Stimulated activated memory B cell treated with anti-CD40 and anti-IgM and Interleukin-4, amounts not matched to agents 10 μg/mL and 1 μg/mL and 100 μg/mL, for 72 hours (primary cell): ENCODE measurements at places on chromosomes 7 and 10.

- ATAC-seq, result no peak
These were observed 768.6 kb downstream of the CNTNAP2 start for GRCh38 chr7:146885231-146885630.

GRCh38 chr10:119933179-119933578, 40.6 kb downstream of the SEC23IP start:
- no peak for ATAC-seq

DNA sequence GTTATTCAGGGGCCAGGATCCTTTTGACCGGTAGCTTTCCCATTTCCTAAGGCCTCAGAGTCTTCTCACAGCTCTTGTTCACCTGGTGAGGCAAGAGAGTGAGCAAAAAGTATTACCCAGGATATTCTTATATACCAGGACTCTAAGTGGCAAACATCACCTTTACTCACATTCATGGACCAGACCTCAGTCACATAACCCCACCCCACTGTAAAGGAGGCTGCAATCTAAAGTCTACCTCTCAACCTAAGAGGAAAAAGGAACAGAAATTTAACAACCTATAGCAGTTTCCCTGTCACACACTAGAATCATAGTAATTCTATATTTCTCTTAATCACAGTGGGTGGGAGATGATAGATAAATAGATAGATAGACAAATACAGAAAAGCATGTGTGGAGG, 176.0 kb upstream of the PTPRZ1 start:
- no peak for ATAC-seq

- no peak for ATAC-seq
These were observed 59.7 kb downstream of the HIP1 start for GRCh38 chr7:75679060-75679459.

GRCh38 chr10:90437452-90437851, 420.4 kb downstream of the HTR7 start:
- no peak for ATAC-seq

- peak; percentile 35 for ATAC-seq
These were observed 300 bp downstream of the ARHGAP21 start for GRCh38 chr10:24723386-24723787.

- no peak for ATAC-seq
These were observed 1.9 kb downstream of the CLRN3 start for GRCh38 chr10:127890832-127891334.

- peak; percentile 53 for ATAC-seq
These were observed 45.6 kb upstream of the SUN1 start for GRCh38 chr7:786472-787255.

DNA sequence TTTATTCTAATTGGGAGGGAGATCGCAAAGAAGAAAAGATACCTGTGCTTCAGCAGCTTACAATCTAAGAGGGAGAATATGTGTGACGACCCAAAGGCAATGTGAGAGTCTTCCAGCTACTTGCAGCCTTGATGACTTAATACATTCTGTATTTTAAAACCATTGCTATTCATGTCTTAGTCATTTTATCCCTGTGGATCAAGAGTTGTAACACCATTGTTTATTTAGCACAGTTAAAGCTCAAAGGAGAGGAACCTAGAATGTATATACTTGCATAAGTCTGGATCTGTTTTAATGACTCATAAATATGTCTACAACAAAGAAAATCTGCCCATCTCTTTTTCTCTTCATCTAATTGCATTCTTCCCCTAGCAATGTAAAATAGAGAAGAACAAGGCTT, 117.9 kb upstream of the DLX6 start:
- ATAC-seq, result no peak

DNA sequence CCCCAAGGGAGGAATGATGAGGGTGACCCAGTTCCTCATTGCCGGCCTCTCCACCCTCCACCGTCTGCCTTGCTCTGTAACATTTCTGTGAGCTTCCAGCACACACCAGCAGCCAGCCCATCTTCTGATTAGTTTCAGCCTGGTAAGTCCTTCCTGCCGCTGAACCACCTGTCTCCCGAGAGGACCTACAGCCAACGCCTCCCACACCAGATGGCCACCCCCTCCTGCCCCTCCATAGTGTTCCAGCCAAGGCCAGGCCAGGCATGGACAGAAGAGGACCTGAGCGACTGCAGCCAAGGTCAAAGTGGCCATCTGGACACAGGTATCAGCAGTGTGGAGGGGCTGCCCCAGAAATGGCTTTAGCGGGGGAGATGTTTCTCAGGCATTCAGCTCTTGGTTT, 170.7 kb upstream of the CTBP2 start:
- ATAC-seq, result no peak

GRCh38 chr10:122164815-122165483, 106.1 kb upstream of the BTBD16 start:
- no peak for ATAC-seq

DNA sequence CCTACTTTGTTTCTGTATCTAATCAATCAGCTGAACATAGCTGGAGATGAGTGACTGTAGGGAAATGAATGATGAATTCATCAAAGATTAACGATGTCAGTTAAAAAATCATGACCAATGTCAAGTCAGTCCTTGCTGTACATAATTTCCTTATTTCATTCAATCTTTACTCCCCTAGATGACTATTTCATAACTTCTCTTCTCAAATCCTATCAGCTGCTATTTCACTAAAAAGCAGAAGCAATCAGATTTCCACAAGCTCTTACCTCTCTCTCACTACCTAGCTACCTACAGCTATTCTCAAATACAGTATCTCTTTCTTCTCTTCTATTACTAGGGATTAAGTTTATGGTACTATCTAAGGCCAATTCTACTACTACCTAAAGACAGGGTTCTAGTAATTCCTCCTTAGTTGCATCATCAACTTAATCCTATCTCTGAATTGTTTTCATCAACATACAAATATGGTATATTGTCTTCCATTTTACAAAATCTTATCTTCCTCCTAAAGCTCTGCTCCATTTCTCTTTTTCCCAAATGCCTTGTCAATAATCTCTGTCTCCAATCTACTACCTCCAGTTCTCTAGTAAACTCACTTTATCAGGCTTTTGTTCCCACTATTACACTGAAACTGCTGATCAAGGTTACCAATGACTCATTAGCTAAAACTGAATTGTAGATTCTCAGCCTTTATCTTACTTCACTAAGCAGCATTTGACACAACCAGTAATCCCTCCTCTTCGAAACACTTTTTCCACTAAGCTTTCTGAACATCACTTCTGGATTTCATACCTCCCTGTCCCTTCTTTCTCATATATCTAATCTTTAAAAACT, 28.4 kb downstream of the JMJD1C start:
- ATAC-seq, result no peak

GRCh38 chr10:77866598-77866997, 60.0 kb downstream of the DLG5 start:
- ATAC-seq, result no peak

- no peak for ATAC-seq
These were observed 55.0 kb downstream of the WAC start for GRCh38 chr10:28587970-28588290.

GRCh38 chr10:123241391-123242141, 87.4 kb downstream of the BUB3 start:
- peak; percentile 75 for ATAC-seq

DNA sequence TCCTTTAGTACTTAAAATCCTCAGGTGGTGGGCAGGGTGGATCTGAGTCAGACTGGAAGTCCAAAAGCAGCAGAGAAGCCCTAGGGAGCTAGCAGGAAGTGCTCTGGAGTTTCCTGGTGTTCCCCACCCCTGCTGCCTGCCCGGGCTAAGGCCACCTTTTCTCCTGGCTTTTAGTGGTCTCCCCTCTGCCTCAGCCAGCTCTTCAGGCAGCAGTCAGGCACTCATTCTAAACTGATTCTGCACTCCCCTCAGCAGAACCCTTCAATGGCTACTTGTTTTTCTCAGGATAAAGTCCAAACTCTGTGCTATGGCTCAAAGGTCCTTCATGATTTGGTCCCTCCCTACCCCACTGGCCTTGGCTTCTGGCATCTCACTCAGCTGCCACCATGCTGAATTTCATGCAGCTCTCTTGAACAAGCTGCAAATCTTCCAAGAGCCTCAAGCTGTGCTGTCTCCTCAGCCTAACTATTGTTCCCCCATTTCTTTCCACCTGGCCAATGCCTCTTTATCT, 28.9 kb upstream of the DNMBP start:
- peak; percentile 27 for ATAC-seq

DNA sequence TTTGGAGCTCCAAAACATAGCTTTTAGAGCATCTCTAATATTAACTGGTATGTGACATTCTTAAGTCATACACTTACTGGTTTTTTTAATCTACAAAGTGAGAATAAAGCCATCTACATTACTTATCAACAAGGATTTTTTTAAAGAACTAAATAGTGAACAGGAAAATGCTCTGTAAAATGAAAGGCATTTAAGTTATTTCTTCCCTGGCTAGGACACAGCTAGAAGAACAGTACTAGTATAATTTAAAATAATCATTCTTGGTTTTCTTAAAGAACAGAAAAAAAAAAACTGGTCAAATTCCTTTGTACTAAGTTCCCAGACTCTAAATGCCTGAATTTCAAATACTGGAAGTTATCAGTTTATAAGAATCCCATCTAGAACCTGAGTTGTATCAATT, 139.5 kb downstream of the SRPK2 start:
- no peak for ATAC-seq

DNA sequence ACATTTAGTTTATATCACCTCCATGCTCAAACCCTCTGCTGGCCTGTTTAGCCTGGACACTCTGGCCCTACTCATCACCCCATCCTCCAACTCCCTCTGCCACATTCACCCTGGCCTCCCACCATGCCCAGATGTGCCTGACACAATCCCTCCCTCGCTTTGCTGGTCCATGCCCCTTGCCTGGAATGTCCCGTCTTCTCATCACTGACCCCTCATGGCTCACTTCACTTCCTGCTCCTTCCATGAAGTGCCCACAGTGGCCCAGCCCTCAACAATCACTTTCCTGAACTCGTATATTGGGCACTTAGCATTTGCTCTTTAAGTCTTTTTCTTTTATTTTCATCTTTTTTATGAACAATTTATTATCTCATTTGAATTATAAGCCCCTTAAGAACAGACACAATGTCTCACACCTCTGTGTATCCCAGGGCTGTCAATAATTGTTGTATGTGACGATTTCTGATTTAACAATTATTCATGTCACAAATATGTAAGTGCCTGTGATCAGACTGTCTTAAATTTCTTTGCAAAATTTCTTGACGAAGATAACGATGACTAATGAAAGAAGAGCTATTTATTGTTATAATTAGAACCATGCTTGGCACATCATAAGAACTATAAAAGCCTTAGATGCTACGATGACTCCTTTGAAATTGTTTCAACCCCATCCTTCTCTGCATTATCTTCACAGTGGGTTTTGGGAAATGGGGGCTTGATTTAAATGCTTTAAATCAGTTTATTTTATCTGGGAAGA, 209.9 kb upstream of the YAE1 start:
- ATAC-seq, result no peak

GRCh38 chr7:134366481-134366880, 49.8 kb upstream of the SLC35B4 start:
- no peak for ATAC-seq

DNA sequence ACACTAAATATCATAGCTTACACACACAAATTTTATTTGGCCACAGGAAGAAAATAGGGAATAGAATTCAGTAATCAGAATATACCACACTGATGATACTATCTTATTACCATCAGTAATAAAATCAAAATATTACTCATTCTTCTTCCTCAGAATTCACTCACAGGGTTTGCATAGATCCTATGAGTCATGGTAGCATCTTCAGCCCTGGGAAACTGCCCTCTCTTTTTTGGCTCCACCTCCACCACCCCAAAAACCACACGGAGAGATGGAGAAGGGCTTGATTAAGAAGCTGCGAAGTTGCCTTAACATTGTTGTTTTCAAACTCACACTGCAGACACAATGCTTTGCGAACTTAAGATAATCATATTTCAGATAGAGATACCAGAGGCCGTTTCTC, 154.1 kb upstream of the AHR start:
- ATAC-seq, result no peak

DNA sequence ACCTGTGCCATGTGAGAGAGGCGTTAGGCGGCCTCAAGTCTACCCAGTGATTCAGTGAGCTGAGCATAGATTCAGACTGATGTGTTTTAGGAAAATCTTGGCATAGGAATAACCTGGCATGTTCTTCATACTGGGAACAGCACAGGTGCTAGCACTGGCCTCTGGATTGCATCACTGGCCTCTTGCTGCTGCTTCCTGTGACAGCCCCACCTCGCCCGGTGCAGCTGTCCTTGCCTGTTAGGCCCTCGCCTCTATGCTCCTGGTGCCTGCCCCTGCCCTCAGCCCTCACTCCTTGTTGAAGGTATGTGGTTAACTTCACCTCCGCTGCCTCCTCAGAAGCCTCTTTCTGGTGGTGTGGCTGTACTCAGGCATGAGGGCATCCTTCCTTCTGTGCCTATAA, 46.2 kb downstream of the BLNK start:
- ATAC-seq, result no peak

GRCh38 chr10:117539903-117540639, 2.5 kb upstream of the EMX2 start:
- peak; percentile 34 for ATAC-seq

DNA sequence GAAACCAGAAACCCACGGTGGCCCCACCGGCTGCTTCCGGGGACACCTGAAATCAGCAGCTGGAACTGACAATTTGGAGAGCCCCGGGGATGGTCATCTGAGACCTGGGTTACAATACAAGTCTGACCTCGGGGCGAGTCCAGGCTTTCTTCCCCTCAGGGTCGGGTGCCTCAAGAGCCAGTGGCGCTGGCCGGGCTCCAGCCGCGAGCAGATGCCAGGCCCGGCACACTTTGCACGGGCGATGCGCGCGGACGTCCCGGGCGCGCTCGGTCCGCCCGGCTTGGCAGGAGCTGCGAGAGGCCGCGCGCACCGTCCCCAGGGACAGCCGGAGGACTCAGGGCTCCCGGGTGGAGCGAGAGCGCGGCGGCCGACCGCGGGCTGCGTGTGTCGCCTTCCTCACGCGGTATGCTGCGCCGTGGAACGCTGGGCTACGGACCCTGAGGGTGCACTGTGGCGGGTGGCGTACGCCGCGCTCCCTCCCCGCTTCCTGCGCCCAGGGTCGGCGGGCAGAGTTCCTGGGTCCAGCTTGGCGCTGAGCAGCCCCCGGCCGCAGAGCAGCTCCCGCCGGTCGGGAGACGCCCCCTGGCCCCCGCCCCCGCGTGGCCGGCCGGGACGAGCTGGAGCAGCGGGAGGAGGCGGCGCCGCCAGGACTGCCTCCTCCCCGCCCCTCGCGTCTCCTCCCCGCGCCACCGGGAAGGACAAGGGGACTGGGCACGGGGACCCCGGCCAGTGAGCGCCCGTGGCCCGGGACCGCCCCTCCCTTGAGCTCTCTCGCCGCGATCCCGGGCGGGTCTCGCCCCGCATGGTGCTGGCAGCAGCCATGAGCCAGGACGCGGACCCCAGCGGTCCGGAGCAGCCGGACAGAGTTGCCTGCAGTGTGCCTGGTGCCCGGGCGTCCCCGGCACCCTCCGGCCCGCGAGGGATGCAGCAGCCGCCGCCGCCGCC, at the start of gene RBM20:
RBM20 (plus strand) TSS at position 684 of the 945 bp plus-strand sequence; CDS start at position 803, 119 bp downstream.
- ATAC-seq, result peak; percentile 60

- ATAC-seq, result peak; percentile 16
These were observed 434.9 kb downstream of the ADRA2A start for GRCh38 chr10:111511751-111512150.

DNA sequence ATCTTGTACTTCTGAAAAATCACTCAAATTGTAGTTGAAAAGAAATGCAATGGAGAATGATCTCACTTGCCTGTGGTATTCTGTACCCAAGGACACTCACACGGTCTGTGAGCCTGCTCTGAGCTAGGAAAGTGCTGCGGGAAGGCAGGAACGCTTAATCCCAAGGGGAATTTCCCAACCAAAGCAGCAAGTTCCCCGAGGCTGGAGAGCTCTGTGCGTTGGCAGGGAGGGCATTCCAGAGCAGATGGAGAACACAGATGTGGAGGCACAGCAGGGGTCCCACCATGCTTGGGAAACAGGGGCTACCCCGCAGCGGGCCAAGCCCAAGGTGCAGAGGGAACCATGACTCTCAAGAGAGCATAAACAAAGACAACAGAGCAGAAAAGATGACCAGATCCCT, 13.6 kb downstream of the SVIL start:
- ATAC-seq, result no peak
